Testis (tissue), 5 donors: ENCODE measurements at places on chromosomes 16 and 17. TPM values are rescaled to one million over a fixed set of nuclear protein-coding genes. Genes with fewer than 3 reads are reported as not detected.
A peak's percentile ranks its signal among the peaks of the same experiment; 100 is the strongest.

DNA sequence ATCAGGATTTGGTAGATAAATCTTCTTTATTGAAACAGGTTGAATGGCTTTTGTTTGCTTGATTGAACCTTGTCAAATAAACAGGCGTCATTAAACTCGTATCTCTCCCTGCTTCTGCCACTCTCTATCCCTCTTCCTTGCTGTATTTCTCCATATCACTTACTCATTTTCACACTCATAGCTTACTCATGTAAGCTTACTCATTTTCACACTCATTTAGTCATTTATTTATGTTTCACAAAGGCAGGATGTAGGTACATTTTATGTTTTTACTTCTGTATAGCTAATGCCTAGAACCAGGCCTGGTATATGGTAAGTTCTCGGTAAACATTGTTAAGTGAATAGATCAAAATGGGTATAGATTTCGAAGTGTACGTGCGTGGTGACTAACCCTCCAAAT lies 450.0 kb downstream of the PMP22 start:
- H3K4me1 ChIP-seq: no peaks in the 10 kb centered on the region
- no peaks in the 10 kb centered on the region for H3K36me3 ChIP-seq
- H3K4me3 ChIP-seq: no peak overlapping the region
- H3K27ac ChIP-seq: no peak overlapping the region
- no peak for DNase-seq

DNA sequence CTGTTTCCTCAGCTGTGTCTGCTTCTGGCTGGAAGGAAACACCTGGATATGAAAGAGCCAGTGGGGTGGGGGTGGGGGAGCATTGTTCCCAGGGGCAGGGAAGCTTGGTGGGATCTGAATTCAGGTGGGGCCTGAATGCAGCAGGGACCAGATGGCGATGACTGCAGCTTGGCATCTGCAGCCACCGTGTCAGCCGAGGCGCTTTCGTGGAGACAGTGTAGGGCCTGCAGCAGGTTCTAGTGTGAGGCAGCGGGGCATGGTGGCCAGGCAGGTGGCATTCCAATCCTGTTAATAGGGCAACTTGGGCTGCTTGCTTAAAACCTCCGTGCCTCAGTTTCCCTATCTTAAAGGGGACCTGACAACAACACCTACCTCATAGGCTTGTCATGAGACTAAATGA lies 1.7 kb downstream of the PIK3R6 start:
- H3K27ac ChIP-seq: no peak overlapping the region
- H3K4me1 ChIP-seq: no peaks in the 10 kb centered on the region
- no peak for DNase-seq
- H3K36me3 ChIP-seq: no peaks in the 10 kb centered on the region
- no peaks in the 10 kb centered on the region for H3K27me3 ChIP-seq

- no peak for DNase-seq
- H3K4me1 ChIP-seq: peaks cover 17% of the 10 kb centered on the region
- H3K27me3 ChIP-seq: no peaks in the 10 kb centered on the region
- H3K27ac ChIP-seq: no peak overlapping the region
- H3K4me3 ChIP-seq: no peak overlapping the region
- H3K36me3 ChIP-seq: no peaks in the 10 kb centered on the region
These were observed 47.1 kb downstream of the CYTH1 start for GRCh38 chr17:78734793-78735641.

GRCh38 chr17:75712446-75712845 lies 8.8 kb upstream of the ITGB4 start:
- H3K4me3 ChIP-seq: no peak overlapping the region
- H3K4me1 ChIP-seq: no peaks in the 10 kb centered on the region
- no peak for DNase-seq
- H3K27me3 ChIP-seq: no peaks in the 10 kb centered on the region
- H3K36me3 ChIP-seq: no peaks in the 10 kb centered on the region
- H3K27ac ChIP-seq: no peak overlapping the region

DNA sequence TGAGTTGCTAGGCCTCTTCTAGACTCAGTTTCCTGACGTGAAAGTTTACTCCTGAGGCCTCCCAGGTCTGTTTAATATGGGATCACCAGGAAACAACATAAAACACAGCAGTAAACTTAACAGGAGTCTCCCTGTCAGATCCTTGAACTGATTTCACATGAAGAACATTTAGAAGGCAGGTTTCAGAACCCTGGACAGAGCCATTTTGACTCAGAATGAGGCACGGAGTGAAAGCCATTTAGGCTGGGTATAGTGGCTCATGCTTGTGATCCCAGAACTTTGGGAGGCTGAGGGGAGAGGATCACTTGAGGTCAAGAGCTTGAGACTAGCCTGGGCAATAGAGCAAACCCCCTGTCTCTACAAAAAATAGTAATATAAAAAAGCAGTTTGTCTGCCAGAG lies 289.1 kb downstream of the CA10 start:
- no peak overlapping the region for H3K4me3 ChIP-seq
- H3K27me3 ChIP-seq: no peaks in the 10 kb centered on the region
- DNase-seq: peak; percentile 19
- no peaks in the 10 kb centered on the region for H3K4me1 ChIP-seq
- H3K27ac ChIP-seq: no peak overlapping the region
- H3K36me3 ChIP-seq: no peaks in the 10 kb centered on the region

- no peak overlapping the region for H3K4me3 ChIP-seq
- no peaks in the 10 kb centered on the region for H3K4me1 ChIP-seq
- DNase-seq: no peak
- no peaks in the 10 kb centered on the region for H3K27me3 ChIP-seq
These were observed 44.6 kb downstream of the STX8 start for GRCh38 chr17:9531034-9531433.

- H3K36me3 ChIP-seq: no peaks in the 10 kb centered on the region
- no peak overlapping the region for H3K27ac ChIP-seq
- no peak for DNase-seq
These were observed 201.1 kb downstream of the SOX9 start for GRCh38 chr17:72321896-72322295.

GRCh38 chr17:42485680-42486079 lies 27.0 kb downstream of the ATP6V0A1 start:
- no peak overlapping the region for H3K4me3 ChIP-seq
- H3K27ac ChIP-seq: no peak overlapping the region
- peaks cover 3% of the 10 kb centered on the region for H3K36me3 ChIP-seq
- no peaks in the 10 kb centered on the region for H3K4me1 ChIP-seq
- no peaks in the 10 kb centered on the region for H3K27me3 ChIP-seq

DNA sequence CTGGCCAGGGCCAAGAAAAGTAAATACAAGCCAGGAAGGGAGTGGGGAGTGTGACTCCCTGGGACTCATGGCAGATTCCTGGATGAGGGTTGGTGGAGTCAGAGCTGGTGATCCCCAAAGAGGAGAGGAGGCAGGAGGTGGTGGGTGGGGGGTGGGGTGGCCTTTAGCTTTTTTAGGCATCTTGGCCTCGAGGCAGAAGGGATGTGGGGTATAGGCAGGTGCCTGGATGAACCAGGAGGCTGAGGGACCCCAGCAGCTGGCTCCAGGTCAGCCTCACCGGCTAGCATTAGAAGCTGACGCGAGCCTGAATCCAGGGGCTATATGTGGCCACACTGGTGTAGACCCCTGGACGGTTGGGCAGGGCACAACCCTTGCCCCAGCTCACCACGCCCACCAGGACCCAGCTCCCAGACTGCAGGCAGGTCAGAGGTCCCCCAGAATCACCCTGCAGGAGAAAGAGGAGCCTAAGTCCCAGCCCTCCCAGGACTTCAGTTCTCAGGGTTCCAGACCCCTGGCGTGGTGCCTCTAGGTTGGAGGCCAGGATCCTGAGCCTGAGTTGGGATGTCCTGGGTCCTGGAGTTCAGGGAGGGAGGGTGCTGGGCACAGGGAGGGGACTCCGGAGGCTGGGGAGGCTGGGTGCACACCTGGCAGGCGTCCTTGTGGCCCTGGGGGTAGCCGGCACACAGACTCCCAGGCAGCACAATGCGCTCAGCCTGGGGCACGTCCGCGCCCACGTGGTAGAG lies 2.8 kb downstream of the PRSS33 start:
- no peak for DNase-seq
- no peak overlapping the region for H3K27ac ChIP-seq
- no peaks in the 10 kb centered on the region for H3K27me3 ChIP-seq
- H3K4me1 ChIP-seq: peaks cover 13% of the 10 kb centered on the region
- no peak overlapping the region for H3K4me3 ChIP-seq

GRCh38 chr16:54487933-54488332 lies 201.3 kb upstream of the IRX3 start:
- no peaks in the 10 kb centered on the region for H3K27me3 ChIP-seq
- H3K27ac ChIP-seq: no peak overlapping the region
- H3K4me3 ChIP-seq: no peak overlapping the region
- no peaks in the 10 kb centered on the region for H3K36me3 ChIP-seq

GRCh38 chr16:16120382-16121184 lies 102.7 kb downstream of the ABCC6 start:
- DNase-seq: peak; percentile 93
- no peaks in the 10 kb centered on the region for H3K36me3 ChIP-seq
- no peaks in the 10 kb centered on the region for H3K27me3 ChIP-seq

GRCh38 chr17:73877962-73878361 lies 233.7 kb upstream of the SDK2 start:
- no peak overlapping the region for H3K4me3 ChIP-seq
- DNase-seq: no peak
- H3K36me3 ChIP-seq: no peaks in the 10 kb centered on the region
- no peak overlapping the region for H3K27ac ChIP-seq
- H3K27me3 ChIP-seq: no peaks in the 10 kb centered on the region
- peaks cover 9% of the 10 kb centered on the region for H3K4me1 ChIP-seq

GRCh38 chr17:38585056-38585917 lies 20.5 kb downstream of the SRCIN1 start:
- no peak overlapping the region for H3K27ac ChIP-seq
- no peak for DNase-seq
- H3K4me3 ChIP-seq: no peak overlapping the region
- H3K36me3 ChIP-seq: no peaks in the 10 kb centered on the region
- no peaks in the 10 kb centered on the region for H3K4me1 ChIP-seq

- DNase-seq: no peak
- no peak overlapping the region for H3K4me3 ChIP-seq
These were observed 75.7 kb upstream of the DNAH17 start for GRCh38 chr17:78652913-78653312.

Gene SLC38A8
- 0.39 TPM for total RNA-seq

Gene CD300A
- total RNA-seq: 2.4 TPM

Gene MGAT5B
- 9.0 TPM for total RNA-seq

Gene HLF
- total RNA-seq: 14.5 TPM

Gene HOXB4
- 1.6 TPM for total RNA-seq

Gene PMP22
- total RNA-seq: 31.1 TPM
